Stimulated activated CD4-positive, alpha-beta T cell treated with anti-CD3 and anti-CD28 coated beads, Interleukin-1b, Interleukin-23, amount 100 ng/mL, for 4 hours (primary cell): ENCODE measurements at places on chromosomes 3 and 15.

- DNase-seq = no peak
Measured at GRCh38 chr3:94794563-94794962, 731.7 kb downstream of the NSUN3 start.

DNA sequence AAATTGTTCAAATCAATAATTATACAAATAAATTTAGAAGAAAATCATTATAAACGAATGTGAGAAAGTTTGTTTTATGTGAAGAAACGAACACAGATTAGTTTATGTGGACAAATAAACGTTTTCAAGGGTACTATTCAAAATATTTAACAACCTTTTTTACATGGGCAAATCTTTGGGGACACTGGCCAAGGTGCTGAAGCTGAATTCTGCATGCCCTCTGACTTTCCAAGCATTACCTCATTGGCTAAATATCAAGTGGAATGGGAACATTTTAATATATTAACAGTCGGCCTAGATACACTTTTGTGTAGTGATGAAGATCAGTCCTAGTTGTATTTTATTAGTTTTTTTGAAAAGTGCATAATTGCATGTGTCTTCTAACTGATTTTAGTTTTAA, 636.4 kb upstream of the DPPA4 start:
- DNase-seq = no peak

DNA sequence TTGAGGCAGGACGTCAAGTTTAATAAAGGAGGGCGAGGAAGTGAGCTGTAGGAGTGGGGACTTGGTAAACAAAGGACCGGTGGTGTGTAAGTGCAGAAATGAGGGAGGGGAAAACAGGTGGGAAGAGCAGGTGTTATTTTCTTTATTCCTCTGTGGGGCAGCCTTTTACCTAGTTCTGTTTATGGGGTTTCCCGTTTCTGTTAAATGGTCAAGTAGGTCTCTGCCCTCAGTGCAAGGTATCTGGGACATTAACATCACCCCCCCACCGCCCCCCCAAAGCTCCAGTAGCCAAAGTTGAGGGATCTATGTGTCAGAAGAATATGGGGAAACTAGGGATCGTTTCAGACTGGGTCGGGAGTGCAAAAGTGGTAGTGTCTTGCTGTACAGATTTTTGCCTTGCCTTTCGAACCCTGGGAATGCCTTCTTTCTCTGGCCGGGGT, 893 bp downstream of the MGA start:
- DNase-seq = no peak

DNA sequence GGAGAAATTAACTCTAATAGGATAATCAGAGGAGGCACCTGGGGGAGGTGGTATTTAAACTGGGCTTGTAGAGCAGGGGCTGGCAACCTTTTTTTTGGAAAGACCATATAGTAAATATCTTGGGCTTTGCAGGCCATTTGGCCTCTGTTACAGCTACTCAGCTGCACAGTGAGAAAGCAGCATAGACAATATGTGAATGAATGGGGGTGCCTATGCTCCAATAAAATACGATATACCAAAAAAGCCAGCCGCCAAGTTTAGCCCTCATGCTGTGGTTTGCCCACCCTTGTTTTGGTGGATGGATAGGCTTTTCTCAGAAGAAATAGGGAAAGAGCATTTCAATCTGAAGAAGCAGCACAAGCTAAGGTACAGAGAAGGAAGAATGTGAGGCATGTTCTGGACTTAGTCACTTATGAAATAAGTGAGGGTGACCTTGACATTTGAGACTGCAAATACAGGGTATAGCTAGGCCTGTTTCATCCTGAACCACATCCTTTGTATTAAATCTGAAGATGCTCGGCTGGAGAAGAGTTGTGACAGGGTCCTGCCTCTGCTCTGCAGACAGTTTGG, 131.0 kb upstream of the NR2E3 start:
- no peak for DNase-seq

DNA sequence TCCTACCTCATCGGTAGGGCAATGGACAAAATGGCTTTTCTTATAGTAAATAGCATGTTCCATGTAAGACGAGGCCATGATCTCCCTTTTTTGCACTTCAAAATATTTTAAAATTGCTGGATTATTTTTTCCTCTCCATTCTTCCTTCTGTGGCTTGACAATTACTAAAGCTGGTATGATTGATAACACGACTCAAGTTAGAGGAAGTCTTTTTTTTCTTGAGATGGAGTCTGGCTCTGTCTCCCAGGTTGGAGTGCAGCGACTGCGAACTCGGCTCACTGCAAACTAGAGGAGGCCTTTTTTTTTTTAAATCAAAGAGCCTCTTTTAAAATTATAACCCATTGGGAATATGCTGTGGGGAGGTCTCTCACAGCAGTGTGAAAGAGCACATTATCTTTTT, 124.5 kb upstream of the TBL1XR1 start:
- DNase-seq = no peak

- no peak for DNase-seq
Measured at GRCh38 chr15:90789462-90789861, 72.3 kb downstream of the BLM start.
